Activated T-cell treated with anti-CD3 and anti-CD28 coated beads for 24 hours (primary cell): ENCODE measurements at places on chromosomes 7 and 10.

- DNase-seq: no peak
Observed at GRCh38 chr7:96596120-96596826, 113.4 kb downstream of the SEM1 start.

DNA sequence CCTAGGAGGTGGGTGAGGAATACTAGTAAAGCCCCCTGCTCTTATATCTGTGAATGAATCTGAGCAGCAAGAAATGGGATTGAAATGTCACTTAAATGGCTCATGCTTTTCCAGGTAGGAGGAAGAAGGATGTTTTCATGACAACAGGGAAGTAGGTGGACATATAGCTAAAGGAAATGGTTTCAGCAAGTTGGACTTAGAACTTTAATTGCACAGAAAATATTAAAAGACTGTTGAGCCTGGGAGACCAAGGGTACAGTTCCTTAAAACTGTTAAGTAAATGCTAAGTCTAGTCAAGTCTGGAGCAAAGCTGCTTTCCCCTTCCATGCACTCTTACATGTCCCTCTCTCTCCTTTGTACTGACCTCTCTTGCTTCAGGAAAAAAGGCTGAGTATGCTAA is 301.3 kb downstream of the HGF start:
- no peak for DNase-seq

DNA sequence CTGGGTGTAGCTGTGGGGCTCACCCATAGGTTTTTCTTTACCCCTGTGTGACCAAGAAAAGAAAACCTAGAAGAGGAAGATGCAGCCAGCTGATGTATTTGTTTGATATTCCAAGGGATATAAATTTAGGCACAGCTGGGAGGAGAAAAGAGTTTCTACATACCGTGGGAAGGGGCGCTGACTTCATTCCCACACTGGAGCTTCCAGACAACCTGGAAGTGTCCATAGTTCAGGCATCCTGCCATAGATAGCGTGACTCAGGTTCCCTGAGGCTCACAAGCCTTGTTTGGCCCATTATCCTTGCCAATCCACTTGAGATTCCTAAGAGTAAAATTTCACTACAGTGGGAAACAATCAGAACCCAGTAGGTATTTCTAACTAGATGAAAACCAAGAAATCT is 371.7 kb upstream of the NRP1 start:
- DNase-seq: no peak

- DNase-seq: no peak
Observed at GRCh38 chr7:139777133-139777891, 486 bp downstream of the HIPK2 start.

DNA sequence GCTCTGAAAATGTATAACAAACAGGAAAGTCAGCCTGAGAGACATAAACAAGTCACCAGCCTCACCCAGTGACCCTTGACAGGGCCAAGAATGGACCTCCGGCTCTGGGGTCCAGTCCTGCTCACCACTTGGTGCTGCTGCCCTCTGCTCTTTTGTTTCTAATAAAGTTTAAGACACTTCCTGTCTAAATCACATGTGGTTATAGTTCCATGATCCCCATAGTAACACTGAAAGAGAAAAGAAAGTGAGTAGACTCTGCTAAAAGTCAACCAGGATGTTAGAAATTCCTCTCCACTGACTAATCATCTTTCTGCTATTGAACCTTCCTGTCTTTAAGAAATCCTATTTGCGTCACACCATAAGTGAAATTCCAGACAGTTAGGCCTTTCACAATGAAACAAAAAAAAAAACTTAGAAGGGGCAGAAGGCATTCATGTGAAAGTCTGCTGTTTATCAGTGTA is 179.2 kb upstream of the BET1 start:
- no peak for DNase-seq

DNA sequence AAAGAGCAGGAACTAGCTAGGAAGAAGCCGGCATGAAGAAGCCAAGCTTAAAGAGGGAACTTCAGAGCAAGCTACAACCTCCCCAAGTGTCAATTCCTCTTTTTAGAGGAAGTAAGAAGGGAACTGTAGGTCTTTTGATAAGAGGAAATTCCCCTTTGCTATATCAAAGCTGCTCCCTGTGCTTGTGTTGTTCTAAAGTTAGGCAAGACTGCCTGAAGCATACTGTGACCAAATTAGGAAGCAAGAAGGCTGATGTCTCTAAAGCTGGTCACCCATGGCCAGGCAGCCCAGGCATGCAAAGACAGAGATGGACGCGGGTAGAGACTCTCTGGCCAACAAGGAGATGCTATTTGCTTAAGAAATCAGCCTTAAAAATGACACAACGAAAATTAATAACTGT is 87.9 kb downstream of the RNF216 start:
- no peak for DNase-seq

DNA sequence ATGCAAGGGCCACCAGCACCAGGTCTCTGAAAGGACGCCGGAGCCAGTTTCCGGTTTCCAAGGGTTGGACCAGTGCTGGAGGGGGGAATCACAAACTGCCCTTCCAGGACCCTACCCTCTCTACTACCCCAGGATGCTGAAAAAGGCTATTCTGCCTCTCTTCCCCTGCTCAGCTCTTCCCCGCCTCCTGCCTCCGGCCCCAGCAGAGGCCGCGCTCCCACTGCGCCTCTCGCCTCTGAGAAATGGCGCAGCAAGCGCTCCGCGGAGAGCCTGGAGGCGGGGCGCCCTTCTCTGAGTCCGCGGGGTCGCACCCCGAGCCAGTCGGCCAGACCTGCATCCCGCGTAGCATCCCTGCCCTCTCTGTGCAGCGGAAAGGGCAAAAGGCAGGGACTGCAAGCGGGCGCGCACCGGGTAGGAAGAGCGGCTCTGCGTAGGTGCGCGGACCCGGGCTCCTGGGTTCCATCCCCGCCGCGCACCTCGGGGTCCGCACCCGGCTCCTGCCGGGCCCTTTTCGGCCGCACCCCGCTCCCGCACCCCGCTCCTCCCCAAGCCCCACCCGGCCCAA is 476 bp upstream of the RET start:
- no peak for DNase-seq

DNA sequence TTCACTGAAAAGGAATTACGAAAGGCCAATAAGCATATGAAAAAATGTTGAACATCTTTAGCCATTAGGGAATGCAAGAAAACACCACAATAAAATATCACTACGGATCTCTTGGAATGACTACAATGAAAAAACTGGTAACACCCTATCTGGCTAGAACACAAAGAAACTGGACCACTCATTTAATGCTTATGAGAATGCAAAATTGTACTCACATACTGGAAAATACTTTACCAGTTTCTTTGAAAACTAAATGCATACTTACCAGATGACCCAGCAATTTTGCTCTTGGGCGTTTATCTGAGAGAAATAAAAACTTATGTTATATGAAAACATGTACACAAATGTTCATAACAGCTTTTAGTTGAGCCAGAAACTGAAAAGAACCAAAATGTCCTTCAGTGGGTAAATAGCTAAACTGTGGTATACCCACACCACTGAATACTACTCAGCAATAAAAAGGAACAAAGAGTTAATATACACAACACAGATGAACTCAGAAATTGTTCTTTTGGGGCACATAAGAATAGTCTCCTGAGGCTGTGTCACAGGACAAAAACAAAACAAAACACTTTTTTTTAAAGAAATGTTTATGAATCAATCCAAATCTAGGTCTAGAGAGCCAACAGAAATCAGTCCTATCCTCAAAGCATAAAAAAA is 23.5 kb downstream of the CNOT4 start:
- DNase-seq: no peak

DNA sequence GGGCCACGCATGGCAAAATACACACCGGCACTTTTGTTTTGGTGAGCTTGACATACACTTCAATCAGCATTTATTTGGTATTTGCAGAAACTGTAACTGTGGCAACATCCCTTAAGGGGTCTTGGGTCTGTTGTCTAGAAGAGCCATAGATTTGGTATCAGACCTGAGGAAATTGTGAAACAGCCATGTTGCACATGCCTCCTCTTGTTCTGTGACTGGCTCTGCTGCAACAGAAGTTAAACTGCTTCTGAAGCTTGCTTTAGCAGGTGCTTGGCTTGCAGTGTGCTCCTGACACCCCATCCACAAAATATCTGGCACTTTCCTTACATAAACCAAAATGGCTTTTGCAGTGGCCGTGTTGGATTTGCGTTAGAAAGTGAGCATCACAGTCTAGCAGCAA is 247.3 kb downstream of the GATA3 start:
- DNase-seq: no peak

- DNase-seq: no peak
Observed at GRCh38 chr7:8121243-8121642, 140.7 kb downstream of the ICA1 start.

GRCh38 chr10:70131560-70131937 is 1.1 kb downstream of the AIFM2 start:
- no peak for DNase-seq

GRCh38 chr10:100743626-100744135 is 1.7 kb upstream of the PAX2 start:
- DNase-seq: no peak

- peak; percentile 9 for DNase-seq
Observed at GRCh38 chr7:28292834-28293526, 112.4 kb upstream of the JAZF1 start.

DNA sequence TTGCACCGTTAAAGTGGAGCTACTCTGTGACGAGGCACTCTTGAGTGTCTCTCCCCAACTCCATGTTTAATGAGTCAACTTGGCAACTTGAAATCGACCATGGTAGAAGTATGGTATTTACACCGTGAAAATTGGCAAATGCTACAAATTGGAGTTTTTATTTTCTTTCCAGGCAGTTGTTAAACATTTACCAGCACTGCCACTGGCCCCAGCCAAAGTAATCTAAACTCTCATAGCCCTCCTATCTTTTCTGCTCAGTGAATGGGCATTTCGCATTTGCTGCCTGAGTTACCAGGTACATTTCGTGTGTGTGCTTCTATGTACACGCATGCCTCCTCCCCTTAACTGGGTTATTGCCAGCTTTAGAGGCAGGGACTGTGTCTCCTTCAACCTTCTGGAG is 83.3 kb downstream of the NHLRC2 start:
- DNase-seq: no peak

DNA sequence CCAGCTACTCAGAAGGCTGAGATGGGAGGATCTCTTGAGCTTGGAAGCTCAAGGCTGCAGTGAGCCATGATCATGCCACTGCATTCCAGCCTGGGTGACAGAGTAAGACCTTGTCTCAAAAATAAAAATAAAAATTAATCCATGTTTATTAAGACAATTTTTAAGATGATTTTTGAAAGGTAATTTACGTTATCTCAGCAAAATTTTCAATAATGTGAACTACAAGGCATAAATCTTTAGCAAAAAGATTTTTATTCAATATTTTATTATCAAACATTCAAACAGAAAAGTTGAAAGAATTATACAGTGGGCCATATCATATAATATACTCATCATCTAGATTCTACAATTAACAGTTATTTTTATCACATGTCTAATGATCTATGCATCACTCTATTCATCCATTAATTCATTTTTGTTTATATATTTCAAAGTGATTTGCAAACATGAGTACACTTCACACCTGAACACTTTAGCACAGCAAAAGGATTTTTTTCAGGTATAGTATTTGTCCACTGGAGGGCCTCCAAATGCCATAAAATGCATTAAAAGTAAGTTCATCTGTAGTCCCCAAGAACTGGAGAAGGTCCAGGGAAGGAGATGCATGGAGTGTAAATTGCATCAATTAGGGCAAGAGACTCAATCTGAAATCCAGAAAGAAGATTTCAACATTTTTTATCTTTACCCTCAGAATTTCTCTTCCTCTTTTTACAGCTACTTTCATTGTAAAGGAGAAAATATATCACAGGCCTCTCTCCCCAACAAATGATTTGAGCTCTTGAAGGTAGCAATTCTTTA is 38.6 kb upstream of the RSBN1L start:
- DNase-seq: peak; percentile 2

DNA sequence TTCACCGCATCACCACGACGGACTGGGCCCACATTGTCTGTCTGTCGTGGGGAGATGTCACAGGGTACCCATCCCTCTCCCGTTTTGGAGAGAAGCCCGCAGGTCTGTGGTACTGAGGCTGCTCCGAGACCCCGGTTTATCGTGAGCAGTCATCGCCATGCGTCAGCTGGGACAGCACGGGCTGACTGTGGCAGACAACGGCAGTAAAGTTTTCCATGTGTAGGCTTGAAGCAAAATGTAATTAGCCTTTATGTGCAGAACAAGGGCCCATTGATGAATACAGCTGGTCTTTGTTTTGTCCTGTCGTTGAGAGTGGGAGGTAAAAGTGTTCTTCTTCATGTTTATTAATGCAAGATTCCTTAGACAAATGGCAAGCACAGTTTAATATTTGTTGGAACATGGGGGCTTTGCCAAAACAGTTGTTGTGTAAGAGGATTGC is 167.4 kb upstream of the SH2B2 start:
- DNase-seq: no peak

DNA sequence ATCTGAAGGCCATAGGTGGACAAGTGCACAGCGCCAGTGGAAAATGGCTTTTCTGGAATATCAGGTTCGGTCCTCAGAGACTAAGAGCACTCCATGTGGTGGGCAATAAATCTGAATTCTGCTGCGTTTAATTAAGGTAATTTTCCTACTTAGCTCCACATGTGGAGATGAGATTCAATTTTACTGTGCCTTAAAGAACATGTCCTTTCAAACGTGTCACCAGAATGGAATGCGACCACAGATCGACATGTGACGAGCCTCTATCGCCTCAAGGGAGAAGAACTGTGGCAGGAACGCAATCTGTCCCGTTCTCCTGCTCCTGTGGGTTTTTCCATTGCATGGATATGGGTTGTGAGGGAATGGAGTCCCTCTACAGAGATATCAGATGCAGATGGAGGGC is 205.3 kb upstream of the ZNF32 start:
- no peak for DNase-seq

DNA sequence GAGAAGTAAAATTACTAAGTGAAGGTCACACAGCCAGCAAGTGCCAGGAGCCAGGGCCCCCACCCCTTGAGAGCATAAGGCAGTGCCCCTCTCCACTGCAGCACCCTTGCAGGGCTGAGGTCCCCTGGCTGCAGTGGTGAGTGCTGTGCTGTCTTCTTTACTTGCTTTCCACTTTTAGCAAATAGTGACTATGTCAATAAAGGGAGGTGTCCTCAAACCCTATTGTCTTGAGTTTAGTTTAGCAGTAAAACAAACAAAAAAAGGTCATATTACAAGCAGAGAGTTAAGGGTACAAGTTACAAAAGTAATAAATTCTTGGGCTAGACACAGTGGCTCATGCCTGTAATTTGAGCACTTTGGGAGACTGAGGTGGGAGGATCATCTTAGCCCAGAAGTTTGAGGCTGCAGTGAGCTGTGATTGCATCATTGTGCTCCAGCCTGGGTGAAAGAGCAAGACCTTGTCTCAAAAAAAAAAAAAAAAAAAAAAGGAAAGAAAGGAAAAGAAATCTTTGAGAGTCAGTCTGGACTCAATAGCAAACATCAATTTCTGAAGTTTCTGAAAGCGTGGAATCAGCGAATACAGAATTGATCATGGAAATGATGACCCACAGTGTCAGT is 39.0 kb upstream of the KIF5B start:
- no peak for DNase-seq
